ENCODE measurements at places on chromosomes 4 and X. TPM values are rescaled to one million over a fixed set of nuclear protein-coding genes. Genes with fewer than 3 reads are reported as not detected.

DNA sequence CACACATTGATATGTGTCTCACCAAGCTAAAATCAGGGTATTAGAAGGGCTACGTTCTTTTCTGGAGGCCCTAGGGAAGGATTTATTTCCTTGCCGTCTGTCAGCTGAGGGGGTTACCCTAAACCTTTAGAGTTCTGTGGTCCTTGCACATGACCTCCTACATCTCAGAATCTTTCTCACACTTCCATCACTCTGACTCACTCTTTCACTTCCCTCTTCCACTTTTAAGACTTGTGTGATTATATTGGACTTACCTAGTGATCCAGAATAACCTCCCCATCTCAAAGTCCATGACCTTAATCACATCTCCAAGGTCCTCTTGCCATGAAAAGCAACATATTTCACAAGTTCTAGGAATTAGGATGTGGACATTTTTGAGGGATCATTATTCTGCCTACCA lies 53.6 kb upstream of the FUNDC1 start:
- DNase-seq = no peak

GRCh38 chr4:110622841-110623717 lies at the start of gene PITX2:
PITX2 (minus strand) TSS chr4:110623077; CDS start chr4:110622460, 617 bp downstream.
- DNase-seq = peak; percentile 89

GRCh38 chr4:38788317-38788716 lies 5.5 kb upstream of the TLR10 start:
- no peak for DNase-seq

- no peak for DNase-seq
Observed at GRCh38 chr4:121448231-121448630, 67.4 kb upstream of the QRFPR start.

GRCh38 chr4:140057701-140058100 lies 96.3 kb downstream of the MAML3 start:
- DNase-seq = no peak

DNA sequence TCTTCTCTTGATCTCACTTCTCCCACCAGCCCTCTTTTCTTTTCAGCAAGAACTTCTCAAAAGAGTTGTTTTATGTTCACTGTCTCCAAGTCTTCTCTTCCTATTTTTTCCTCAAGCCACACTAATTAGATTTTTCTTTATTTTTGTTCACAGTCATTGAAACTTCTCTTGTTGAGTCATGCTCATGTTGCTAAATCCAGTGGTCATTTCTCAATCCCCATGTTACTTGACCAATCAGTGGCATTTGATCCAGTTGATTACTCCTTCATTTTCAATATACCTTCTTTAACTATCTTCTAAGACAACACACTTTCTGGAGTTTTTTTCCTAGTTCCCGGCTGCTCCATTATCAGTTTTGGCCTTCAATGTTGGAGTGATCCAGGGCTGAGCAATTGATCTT lies 103.1 kb upstream of the LSM6 start:
- DNase-seq = no peak

DNA sequence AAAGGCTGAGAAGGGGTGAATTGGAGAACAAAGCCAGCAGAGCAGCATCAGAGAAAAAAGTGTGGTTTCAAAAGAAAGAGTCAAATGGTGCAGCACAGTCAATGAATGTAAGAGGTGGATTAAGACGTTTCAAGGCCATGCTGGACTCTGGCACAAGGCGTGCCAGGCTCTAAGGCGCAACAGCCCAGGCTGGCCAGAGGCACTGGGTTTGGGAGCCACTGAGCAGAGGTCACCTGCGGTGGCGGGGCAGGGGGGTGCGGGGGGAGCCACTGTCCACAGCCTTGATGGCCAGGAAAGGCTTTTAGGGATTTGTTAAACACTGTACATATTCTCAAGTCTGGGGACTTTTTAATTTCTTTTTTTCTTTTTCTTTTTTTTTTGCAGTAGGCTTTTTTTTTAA lies 222.5 kb upstream of the FAT1 start:
- no peak for DNase-seq

GRCh38 chr4:147879676-147880075 lies 147.8 kb downstream of the ARHGAP10 start:
- no peak for DNase-seq

DNA sequence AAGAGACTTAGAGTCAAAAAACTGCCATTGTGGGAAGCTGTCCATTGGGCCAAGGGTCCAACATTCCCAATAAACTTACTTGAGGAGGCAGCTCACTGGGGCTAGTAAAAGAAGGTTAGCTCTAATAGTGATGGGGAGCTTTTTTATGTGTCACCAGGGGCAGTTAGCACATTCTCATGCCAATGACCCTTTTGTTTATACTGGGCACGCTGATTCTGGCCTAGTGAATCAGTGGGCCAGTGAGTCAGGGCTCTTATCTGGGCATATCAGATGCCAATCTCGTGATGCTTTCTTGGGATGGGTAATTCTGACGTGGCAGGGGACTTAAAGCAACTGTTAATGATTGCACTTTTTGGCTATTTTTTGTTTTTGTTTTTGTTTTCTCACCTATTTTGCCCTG lies 27.8 kb downstream of the TCEAL1 start:
- no peak for DNase-seq

- no peak for DNase-seq
Observed at GRCh38 chrX:78102091-78102490, 2.0 kb upstream of the PGK1 start.

- DNase-seq = no peak
Observed at GRCh38 chr4:170497689-170498088, 407.9 kb upstream of the AADAT start.

DNA sequence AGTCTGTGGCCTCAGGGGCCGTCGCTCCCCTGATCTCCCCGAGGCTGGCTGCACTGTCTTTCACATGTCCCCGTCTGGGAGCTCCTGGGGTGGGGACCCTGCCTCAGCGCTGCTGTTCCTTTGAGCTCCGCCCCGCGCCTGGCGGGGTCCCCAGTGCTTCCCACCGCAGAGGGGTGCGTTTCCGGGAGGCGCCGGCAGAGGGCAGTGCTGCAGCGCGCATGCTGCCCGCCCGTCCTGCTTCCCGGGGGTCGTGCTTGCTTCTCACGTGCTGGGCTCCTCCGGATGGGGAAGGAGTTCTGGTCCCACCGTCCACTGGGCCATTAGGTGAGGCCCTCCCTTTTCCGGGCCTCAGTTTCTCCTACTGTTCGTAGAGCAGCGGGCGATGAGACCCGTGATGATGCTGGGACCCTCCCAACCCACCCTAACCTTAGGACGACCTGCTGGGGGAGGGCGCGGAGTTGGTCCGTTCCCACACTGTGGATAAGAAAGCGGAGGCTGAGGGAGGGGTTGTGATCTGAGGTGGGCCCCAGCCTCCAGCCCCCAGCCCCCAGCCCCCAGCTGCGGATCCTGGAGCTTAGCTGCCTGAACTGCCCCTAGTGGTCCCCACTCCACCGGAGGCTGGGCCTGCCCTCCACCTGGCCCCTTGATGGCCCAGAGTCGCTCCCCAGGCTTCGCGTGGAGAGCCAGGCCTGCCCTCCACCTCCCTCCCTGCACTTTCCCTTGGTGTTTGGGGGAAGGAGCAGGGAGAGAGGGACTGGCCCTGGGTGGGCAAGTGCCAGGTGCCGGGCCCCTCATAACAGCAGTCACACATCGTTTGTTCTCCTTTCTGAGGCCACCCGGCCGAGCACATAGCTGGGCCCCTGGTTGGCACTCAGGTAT lies 15.3 kb downstream of the CPZ start:
- DNase-seq = peak; percentile 97

- DNase-seq = no peak
Observed at GRCh38 chrX:100340491-100341141, 69.5 kb downstream of the PCDH19 start.

- no peak for DNase-seq
Observed at GRCh38 chrX:45324941-45325340, 124.3 kb upstream of the DIPK2B start.

GRCh38 chr4:27666943-27667342 lies 806.3 kb downstream of the STIM2 start:
- peak; percentile 3 for DNase-seq

DNA sequence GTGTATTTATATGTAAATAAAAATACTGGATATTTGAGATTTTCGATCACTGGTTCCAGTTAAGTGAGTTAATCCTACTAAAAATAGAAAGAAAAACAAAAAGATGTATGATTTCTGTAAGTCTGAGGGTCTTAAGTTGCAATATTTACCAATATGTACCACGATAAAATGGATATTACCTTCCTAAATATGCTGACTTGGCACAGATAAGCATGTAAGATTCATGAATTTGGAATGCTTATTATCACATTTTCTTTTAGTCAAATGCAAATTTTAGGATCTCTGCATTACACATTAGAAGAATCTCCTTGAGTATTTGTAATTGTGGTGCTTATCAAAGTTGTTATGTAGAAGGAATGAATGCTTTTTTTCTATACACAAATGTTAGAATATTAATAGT lies 1018.3 kb upstream of the GRID2 start:
- DNase-seq = no peak

GRCh38 chrX:118345045-118345463 lies 852 bp upstream of the WDR44 start:
- DNase-seq = no peak

Gene SYP
- 0.76 TPM for polyA plus RNA-seq

Data from SK-N-SH (cell line).